Activated T-cell treated with anti-CD3 and anti-CD28 coated beads for 4 hours (primary cell): ENCODE measurements at places on chromosomes 5 and 9.

DNA sequence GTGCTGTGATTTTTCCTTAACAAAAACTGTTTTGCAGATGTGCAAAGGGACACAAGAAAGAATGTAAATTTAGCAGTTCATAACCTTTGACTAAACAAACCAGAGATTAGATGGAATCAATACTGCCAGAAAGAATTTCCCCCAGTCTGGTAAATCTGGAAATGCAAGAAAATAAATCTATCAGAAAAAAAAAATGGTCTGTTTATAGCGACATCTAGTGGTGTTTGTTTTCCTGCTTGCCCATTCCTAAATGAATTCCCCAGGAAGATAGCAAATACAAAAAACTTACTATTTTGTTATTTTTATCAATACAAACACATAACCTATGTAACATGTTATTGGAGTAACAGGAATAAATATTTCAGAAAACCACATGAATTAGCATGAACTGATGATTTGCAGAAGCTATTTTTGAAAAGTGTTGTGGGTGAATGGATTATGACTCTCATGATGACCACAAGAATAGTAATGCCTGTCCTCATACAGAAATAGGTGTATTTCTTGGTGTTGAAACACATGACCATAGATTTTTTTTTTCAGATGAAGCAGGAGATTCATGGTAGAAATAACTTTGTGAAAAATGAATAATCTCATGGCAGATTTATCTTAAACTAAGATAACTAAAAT, 1703.8 kb downstream of the MAT2B start:
- no peak for DNase-seq

DNA sequence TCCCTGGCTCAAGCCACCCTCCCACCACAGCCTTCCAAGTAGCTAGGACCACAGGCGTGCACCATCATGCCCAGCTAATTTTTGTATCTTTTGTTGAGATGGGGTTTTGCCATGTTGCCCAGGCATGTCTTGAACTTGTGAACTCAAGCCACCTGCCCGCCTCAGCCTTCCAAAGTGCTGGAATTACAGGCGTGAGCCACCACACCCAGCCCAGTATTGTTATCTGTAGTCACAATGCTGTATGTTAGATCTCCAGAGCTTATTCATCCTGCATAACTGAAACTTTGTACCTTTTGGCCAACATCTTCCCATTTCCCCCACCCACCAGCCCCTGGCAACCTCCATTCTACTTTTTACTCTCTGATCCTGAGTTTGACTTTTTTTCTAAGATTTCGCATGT, 37.5 kb downstream of the CREBRF start:
- DNase-seq: no peak

DNA sequence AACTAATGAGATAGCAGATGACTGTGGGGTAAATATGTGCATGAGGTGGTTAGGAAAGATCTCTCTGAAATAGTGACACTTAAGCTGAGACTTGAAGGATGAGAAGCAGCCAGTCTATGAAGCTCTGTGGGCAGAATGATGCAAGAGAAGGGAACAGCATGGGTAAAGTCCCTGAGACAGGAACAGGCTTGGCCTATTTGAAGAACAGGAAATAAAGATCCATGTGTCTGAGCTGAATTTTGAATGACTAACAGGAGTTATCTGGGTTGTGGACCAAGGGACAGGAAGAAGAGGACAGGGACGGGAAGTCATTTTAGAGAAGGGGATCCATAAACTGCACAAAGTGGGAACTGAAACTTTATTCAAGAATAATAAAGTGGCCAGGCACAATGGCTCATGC, 25.6 kb upstream of the HMGCS1 start:
- no peak for DNase-seq

- no peak for DNase-seq
Observed at GRCh38 chr5:91641730-91642350, 258.7 kb upstream of the ARRDC3 start.

DNA sequence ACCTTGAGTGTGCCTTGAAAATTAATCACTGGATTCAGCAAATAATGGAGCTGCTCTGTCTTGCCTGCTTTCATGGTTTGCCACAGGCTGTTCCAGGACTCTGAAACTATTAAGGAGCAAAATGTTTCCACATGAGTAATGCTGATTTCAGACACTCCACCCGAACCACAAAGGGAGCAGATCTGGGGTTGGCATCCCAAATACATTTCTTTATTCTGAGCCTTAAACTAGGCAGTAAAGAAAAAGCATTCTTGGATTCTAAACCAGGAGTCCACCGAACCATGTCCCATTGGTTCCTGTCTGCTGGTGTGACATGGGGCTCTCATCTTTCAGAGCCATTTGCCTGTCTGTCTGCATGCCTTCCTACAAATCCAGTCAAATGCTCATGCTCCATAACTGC, 10.1 kb upstream of the C1QTNF3 start:
- DNase-seq: no peak

DNA sequence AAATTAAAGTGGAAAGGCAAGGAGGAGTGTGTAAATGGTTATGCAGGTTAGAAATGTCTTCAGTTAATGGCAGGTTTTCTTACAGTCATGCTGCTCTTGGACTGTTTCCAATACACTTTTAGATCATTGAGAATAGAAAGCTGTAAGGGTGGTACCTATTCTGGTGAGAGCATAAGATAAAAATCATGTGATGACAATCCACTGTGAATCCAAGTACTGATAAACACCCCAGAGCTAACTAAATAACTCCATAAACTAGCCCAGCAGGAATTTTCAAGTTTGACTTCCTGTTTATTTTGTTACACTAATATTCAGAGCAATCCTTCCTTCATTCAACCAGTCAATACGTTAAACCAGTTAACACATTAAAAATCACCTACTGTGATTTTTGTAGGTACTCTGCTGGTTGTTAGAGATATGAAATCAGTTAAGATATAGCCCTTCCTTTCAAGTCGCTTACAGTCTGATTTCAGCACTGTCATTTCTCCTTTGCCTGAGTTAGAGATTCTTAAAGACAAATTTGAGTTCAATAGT, 22.6 kb downstream of the VCAN start:
- no peak for DNase-seq

DNA sequence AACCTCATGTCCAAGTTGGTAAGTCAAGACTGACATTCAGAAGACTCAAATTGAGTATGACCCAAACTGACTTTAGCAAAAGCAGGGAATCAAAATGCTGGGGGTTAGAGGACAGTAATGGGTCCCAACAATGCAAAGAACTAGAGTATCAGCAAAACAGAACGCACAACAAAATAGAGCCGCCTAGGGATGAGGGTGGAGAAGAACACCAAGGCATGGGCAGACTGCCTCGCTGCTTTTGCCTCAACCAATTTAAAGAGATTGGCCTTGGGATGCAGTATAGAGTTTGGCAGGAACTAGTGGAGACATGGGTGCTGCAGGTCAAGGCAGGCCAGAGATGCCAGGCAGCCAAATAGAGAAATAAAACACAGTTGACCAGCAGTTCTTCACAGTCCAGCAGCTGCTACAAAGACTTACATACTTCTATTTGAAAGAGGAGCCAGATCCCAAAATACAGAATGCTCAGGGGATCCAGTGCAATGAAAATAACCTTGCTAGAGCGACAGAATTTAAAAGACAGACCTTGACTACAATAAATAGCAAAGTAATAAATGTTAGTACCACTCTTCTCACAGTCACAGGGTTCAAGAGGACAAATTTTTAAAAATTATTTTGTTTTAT, 83.9 kb upstream of the NIPBL start:
- DNase-seq: no peak

GRCh38 chr9:7782400-7783120, 17.0 kb downstream of the DMAC1 start:
- DNase-seq: no peak

- no peak for DNase-seq
Observed at GRCh38 chr5:174418809-174419539, 305.4 kb upstream of the MSX2 start.
